Activated effector memory CD4-positive, alpha-beta T cell treated with Interleukin-2 at 50 U/mL for 16 hours (primary cell): ENCODE measurements at places on chromosomes 1 and 21.

GRCh38 chr1:240310226-240310925 lies 218.7 kb downstream of the FMN2 start:
- no peak for DNase-seq

DNA sequence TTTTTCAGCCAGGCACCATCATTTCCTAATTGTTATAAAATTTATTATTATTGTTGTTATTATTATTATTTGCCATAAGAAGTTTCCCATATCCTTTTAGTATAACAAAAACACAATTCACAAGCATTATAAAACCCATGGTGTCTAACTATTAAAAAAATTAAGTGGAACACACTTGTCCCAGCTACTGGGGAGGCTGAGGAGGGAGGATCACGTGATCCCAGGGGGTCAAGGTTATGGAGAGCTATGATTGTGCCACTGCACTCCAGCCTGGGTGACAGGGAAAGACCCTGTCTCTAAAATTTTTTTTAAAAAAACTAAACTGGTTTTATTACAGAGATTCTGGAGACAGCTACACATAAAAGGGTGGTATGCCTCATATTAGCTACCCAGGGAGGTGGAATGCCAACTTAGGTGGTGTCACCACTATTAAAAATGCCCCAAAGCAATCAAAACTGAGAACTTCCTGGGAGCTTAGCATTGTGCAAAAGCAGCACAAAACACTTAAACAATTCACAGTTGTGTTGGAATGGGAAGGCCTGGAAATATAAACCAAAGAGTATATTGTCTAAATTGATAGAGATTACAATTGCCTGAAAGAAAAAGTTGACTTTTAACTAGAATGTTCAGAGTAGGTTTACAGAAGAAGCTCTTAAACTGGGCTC lies 8.7 kb upstream of the RGS4 start:
- DNase-seq, result no peak

GRCh38 chr1:241964550-241965282 lies 7.1 kb downstream of the BECN2 start:
- DNase-seq, result no peak

GRCh38 chr1:186454981-186455380 lies 5.9 kb downstream of the PDC start:
- DNase-seq, result no peak

DNA sequence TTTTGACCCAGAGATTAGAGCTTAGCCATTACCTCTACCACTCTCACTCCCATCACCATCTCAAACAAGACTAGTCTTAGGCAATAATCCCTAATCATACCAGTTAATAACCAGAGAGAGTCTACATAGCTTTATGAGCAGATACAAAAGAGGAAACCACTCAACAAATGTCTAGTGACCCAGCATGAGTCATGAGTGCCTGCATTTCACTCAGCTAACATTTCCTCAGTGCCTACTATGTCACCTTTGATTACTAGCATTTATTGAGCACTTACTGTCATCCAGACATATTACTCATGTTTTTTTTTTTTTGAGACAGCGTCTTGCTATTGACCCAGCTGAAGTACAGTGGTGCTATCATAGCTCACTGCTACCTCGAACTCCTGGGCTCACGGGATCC lies 35.9 kb upstream of the GALNT2 start:
- DNase-seq, result no peak

DNA sequence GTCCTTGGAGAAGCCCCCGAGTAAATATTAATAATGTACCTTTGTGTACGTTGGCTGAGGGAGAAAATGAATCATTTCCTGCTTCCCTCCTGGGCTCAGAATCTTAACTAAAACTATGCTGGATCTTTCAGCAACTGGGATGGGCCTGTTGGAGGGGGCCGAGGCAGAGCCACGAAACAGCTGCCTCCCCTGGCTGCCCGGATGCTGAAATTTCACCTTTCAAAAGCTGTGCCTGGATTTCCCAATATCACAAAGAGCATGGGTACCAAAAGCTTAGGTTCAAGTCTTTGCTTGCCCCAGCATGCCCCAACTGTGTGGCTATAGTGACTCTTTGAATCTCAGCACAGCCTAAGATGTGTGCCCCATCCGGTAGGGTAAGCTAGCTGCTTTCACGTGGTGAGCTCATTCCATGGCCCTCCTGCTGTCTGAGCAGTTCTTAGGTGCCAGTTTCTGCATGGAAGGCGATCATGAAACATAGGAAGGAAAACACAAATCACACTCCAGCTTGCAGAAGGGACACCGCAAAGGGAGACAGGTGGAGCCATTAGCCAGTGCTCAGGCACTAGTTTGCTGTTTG lies 473.5 kb downstream of the PTPRU start:
- no peak for DNase-seq

DNA sequence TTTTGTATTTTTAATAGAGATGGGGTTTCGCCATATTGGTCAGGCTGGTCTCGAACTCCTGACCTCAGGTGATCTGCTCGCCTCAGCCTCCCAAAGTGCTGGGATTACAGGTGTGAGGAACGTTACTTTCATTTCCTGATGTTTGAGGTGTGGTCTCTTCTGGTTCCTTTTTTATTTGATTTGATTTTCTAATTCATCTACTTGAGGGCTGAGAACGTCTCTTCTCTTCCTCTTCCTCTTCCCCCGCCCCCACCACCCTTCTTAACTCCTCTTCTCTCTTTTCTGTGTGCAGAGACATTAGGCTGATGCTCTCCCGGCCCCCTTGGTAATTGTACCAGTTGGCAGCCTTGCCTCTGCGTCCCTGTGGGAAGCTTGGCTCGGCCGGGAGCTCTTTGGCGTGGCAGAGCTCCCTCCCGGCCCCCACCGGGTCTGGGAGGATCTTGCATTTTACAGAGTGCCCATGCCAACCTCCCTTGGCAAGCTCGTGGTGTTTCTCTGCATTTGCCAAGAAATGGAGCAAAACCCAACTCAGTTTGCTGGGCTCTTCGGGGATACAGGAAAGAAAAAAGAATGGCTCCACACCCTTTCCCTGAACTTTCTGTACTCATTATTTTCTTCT lies 19.9 kb downstream of the CRYAA start:
- DNase-seq, result no peak

DNA sequence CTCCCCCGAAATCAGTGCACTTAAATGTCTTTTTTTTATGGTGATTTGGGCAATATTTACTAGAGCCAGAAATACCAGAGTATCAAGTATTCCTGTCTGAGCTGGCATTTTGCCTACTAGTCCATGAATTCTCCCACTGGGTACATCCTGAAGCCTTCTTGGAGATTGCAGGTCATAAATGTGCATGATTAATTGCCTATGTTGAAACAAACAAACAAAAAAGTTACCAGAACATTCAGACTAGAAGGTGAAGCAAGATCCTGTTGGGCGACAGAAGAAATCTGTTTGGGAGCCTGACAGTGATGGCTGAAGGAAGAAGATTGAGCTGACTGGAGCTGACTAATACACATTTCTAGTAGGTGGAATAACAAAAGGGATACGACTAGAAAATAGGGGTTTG lies 127.4 kb upstream of the NRIP1 start:
- DNase-seq, result no peak

- no peak for DNase-seq
Measured at GRCh38 chr1:56803561-56804156, 15.5 kb downstream of the FYB2 start.

GRCh38 chr1:62392951-62393350 lies 43.9 kb upstream of the USP1 start:
- DNase-seq, result no peak

DNA sequence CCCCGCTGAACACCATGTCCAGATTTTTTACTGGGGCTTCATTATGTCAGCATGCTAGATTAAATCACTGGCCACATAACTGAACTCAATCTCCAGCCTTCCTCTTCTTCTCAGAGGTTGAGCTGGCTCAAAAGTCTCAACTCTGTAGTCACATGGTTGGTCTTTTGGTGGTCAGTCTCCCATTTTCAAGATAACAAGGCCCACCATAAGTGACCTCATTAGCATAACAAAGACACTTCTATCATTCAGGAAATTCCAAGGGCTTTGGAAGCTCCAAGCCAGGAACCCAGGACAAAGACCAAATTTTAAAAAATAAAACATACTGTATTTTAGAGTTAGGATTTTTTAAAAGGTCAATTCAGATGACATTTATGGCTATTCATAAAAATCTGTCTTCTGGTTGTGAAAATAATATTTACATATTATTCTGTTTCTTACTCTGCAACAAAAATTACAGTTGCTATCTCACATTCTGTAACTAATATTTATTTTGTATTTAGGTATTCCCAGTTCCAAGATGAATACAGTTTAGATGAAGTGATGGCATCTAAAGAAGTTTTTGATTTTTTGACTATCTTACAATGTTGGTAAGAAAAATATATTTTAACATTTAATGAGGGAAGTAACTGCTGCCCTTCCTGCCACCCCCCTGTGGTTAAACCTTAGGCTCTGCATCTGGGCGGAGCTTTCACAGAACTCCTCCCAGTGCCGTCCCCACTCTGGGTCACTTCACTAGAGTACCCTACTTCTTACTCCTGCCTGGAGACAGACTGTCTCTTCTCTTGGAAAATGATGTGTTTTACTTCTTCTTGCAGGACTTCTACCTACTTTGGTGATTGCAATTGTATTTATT lies 49.3 kb downstream of the SCP2 start:
- DNase-seq, result no peak

DNA sequence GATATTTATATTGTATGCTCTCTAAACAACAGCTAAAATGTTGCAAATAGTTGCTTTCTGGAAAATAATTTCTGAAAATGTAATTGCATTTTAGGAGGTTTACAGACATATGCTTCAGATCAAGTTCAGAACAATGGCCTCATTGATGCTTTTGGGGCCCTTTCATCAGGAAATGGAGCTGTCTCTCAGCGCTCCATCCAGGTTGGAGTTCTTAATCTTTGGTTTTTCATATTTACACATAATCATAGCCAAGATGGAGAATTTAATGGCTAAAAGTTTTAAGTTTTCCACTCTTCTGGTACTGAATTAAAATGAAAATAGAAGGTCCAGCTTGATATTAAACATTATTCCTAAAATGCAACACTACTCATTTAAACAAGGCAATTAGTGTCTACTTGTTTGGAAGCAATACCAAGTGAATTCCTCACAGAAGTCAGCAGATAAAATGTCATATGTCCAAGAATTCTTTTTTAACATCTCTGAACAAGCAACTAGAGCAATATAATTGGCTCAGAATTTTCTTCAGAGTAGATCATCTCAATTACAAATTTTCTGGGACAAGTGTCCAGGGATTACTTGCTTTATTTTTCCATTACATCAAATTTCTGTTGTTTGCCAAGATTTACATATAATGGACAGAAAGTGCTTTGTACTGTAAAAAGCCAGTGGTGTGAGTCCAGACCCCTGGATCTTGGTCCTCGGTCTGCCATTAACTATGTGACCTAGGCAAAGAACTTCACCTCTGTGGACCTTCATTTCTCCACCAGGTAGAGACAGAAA lies 22.6 kb downstream of the CLCA1 start:
- DNase-seq, result no peak

- no peak for DNase-seq
Measured at GRCh38 chr1:31645274-31645568, 545 bp upstream of the PEF1 start.

DNA sequence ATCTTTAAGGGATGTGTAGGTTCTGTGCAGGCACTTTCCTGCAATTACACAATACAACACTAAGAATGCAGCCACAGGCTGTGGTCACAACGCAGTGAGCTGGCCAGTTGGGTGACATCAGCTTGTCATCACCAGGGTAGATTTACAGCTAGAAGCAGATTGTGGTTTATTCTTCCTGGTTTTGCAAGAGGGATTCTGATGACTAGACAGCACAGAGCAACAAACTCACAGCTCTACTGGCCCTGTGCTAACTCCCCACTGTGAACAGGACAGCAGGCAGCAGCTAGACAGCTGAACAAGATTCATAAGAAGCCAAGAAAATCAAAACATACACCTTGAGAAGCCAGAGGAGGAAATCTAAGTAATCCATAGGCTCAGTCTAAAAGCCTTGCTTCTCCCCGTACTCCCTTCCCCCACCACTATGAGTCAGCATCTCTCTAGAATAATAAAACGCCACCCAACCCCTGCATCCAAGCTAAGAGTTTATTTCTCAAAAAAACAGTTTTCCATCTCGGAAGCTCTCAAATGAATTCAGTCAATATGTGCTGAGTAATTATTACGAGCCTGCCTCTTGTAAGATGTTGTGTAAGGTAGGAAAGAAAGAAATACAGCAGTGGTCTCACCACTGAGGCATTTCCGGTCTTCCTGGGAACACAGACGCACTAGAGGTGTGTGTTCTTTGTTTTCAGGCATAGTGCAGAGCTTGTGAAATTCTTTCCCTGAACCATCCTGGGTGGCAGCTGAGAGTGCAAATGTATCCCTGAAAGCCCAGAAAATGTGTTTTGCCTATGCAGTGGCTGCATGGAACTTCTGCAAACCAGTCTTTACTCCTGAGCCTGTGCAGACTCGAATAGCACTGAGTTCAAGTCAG lies 162.8 kb downstream of the NTPCR start:
- DNase-seq, result no peak

DNA sequence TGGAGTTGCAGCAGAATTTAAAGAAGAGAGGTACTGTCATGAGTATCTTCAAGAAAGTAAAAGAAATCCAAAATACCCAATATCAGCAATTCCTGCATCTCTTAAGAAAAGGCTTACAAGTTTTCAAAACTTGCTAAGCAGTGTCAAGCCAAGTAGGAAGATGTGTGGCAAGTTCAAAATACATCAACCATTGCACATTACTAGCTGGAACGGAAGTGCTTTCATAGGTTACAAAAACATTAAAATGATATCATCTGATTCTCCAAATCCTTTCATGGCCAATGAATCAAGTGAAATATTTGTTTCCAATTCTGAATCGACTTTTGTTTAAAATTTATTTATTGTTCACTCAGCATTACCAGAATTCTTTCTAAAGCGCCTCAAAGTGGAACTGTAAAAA lies 5.7 kb upstream of the ABCA4 start:
- no peak for DNase-seq

- DNase-seq, result no peak
Measured at GRCh38 chr1:211344152-211344618, 17.6 kb downstream of the TRAF5 start.

- DNase-seq, result no peak
Measured at GRCh38 chr1:192698731-192699130, 62.8 kb downstream of the RGS13 start.

DNA sequence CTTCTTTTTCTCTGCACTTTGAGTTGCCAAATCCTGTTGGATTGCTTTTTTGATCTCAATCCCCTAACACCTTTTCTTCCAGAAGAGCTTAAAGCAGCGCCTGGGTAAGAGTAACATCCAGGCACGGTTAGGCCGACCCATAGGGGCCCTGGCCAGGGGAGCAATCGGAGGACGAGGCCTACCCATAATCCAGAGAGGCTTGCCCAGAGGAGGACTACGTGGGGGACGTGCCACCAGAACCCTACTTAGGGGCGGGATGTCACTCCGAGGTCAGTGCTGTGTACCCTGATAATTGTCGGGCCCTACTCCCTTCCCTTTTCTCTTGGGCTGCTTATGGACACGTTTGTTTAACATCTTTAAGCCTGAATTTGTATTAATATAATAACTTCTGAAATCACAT lies 8.3 kb downstream of the CHTOP start:
- DNase-seq, result no peak
